Skeletal muscle cell (primary cell): ENCODE measurements at places on chromosomes 5 and 9.
A peak's percentile ranks its signal among the peaks of the same experiment; 100 is the strongest.

DNA sequence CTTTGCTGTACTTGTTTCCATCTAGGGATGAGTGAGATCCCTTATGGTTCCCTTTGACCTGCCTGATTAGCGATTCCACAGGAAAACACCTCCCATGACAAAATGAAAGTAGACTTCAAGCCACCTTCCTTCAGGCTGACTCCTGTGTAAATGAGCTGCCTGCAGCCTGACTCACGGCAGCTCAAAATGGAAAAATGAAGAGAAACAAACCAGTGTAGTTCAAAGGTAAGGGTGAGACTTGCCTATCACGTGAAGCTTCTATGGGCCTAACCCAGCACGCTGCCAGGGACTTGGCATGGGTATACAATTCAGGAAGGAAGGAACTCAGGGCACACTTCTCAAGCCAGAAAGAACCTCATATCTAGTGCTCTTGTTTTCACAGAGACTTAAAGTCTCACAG, 110.1 kb upstream of the LRRTM2 start:
- DNase-seq = no peak

GRCh38 chr9:123682746-123683145, 247.2 kb downstream of the DENND1A start:
- no peak for DNase-seq

DNA sequence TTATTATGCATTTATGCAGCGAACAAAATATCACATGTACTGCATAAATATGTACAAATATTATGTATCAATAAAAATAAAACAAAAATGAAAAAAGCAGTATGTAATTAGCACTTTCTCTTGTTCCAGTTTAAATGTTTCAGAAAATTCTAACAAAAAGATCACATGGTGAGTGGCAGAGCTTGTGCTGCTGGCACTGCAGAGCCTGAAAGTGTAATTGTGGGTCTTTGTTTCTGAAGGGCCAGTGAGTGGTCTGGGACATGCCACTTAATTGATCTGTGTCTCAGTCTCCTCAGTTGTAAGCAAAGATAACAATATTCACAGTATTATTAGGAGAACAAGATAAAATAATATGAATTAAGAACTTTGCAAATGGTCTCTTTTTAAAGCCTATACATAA, 39.5 kb upstream of the RAI14 start:
- DNase-seq = no peak

GRCh38 chr5:121299153-121299552, 552.5 kb upstream of the FTMT start:
- DNase-seq = no peak

GRCh38 chr9:111730937-111731567, 63.7 kb downstream of the SHOC1 start:
- peak; percentile 59 for DNase-seq

DNA sequence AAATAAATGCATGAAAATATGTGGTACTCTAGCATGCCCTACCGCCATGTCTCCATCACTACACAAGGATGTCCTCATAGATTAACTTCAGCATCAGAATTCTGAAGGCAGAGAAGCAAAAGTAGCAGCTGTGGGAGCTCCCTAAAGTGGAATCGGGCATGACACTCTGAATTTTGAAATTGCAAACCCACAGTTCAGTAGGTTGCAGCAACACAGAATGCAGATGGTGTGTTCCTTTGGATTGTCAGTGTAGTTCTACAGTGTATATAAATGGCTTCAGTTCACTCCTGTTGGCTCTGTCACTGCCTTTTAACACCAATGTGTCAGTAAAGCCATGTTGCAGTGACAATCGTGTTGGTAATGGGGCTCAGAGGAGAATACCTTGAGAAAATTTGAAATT, 973.6 kb upstream of the WWC1 start:
- no peak for DNase-seq

DNA sequence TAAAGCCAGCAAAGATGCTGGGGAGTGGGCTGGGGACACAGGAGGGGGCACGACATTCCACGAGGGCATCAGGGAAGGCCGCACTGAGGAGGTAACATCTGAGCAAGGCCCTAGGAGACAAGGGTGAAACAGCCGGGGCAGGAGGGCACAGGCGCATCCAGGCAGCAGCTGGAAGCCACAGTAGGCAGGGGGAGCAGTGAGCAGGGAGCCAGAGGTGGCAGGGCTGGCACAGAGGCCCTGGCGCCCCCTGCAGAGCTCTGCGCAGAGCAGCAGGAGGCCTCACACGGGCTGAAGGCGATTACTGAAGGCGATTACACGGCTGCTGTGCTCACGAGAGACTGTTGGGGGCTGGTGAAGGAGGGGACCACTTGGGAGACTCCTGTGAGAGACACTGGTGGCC, 15.4 kb downstream of the LMAN2 start:
- no peak for DNase-seq

GRCh38 chr5:119220576-119221197, 135.1 kb upstream of the TNFAIP8 start:
- DNase-seq = no peak

GRCh38 chr5:60763061-60763460, 63.1 kb upstream of the DEPDC1B start:
- DNase-seq = no peak

DNA sequence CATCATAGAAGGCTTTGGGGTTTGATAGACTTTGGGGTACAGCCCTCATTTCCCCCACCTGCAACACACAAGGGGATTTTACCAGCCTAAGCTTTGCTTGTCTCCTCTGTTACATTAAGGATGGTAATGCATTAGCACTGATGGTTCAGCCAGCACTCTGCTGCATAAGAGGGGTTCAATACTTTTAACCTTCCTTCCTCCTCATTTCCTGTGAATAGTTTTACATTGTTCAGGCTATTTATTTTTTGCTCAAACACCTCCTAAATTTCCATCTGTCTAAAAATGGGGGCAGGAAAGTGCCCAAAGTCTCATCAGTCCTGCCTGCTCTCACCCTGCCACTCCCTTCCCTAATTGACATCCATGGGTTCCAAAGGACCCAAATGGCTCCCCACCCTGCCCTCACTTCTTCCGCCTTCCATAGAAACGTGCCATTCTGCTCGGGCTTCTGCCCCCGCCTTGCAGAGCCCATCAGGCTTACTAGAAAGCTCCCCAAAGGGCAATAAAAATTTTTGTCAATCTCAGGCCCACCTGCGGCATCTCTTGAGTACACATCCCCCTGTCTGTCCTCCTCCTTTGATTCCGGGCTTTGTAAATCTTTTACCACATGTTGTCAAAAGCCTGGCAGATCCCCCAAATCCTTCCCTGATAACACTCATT, 239.5 kb upstream of the SLC24A2 start:
- no peak for DNase-seq

- no peak for DNase-seq
These were observed 31.7 kb upstream of the ZBTB43 start for GRCh38 chr9:126773004-126773607.

GRCh38 chr5:15877914-15878313, 301.7 kb downstream of the MARCHF11 start:
- DNase-seq = no peak

GRCh38 chr9:80699511-80699998, 989.8 kb downstream of the TLE1 start:
- DNase-seq = peak; percentile 67

DNA sequence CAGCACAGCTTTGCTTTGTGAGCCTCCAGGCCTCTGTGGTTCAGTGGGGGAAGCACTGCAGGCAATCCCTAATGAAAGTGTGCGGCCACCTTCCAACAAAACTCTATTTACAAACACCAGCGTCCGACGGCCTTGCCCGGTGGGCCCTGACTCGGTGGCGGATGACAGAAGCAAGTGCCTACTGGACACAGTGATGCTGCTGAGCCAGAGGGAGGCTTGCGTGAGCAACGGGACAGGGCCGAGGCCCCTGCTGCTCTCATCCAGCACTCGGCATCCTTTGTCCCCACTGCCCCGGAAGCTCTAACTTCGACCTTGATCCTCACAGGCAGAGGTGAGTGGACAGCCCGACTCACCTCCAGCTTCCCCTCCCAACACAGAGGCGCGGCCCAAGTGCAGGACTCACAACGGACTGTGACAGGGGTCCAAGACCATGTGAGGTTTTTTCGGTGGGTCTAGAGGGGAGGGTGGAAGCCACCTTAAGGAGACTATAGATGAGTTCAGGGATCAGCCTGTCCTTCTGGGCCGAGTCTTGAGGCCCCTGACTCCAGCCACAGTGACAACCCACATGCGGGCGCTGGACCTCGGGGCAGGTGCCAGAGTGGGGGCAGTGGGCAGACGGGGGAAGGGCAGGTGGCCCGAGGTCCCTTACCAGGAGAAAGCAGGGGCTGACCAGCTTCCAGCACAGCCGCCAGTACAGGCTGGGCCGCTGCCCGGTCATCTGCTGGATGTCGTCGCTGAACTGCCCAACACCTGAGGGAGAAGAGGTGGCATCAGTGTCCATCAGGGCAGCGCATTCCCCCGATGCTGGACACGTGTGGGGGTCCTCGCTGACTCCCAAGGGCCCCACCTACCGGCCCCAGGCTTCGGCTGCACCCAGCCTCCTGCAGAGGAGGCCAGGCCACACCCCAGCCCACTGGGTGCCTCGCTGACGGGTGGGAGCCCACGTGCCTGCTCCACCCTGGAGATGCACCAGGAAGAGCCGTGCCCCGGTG, 39.4 kb downstream of the SLC6A3 start:
- no peak for DNase-seq

DNA sequence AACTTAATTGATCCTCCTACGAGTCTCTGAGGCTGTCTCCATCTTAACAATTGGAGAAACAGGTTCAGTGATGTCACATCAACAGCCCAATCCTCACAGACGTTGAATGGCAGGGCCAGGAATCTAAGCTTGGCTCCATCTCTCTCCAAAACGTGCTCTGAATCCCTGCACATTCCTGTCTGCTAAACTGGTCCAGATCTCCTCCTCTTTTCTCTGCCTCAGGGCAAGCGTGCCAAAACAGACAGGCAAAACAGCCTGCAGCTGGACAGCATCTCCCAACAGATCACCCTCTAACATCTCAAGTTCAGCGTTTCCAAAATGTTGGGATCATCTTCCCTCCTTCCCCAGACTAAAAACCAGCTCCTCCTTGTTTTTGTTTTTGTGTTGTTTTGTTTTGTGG, 6.6 kb downstream of the FBP1 start:
- DNase-seq = no peak

GRCh38 chr9:131406563-131407436, 12.9 kb downstream of the PRRC2B start:
- DNase-seq = no peak

GRCh38 chr5:43420241-43420640, 8.1 kb upstream of the CCL28 start:
- DNase-seq = no peak

GRCh38 chr5:149672701-149673476, 57.2 kb upstream of the PPARGC1B start:
- DNase-seq = no peak

DNA sequence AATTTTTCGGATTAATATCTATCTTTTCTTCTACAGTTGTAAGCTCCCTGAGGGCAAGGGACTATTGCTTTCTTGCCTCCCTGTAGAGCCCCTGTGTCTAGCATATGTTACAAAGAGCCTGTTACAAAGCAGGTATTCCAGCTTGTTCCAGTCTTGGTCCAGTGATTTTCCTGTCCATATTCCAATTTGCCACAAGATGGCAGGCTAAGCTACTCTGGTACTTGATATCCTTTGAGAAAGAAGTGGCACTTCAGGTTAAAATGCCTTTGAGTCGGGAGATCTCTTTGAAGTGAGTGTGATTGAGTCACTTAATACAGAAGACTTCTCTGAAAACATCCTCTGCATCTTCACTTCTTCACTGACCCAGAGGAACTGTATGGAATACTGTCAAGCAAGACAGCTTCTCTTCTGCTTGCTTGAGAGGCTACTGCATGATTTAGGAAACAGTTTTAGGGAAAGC, 24.5 kb downstream of the CAVIN4 start:
- no peak for DNase-seq

GRCh38 chr5:98187945-98188344, 585.5 kb upstream of the RGMB start:
- no peak for DNase-seq

- DNase-seq = no peak
These were observed 72.9 kb upstream of the PAM start for GRCh38 chr5:102682101-102682647.

GRCh38 chr9:19720377-19720776, 68.5 kb downstream of the SLC24A2 start:
- DNase-seq = no peak
